ENCODE measurements at places on chromosomes 11 and 22. TPM values are rescaled to one million over a fixed set of nuclear protein-coding genes. Genes with fewer than 3 reads are reported as not detected.

DNA sequence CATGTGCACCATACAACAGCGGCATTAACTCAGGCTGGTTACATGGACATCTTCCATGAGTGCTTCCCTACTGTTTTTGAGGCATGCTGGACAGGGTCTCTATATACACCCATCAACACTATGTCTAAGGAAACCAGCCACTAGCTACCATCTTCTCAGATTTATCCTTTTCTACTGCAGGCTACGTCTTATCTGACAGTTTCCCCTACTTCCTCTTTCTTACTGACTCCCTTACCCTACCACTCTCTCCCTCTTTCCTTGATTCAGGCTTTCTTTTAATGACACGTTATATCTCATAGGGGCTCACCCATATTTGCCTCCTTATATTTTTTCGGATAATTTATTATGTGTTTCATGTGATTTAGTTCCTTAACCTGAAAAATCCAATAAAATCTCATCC lies 41.8 kb downstream of the DDI1 start:
- DNase-seq = no peak

- DNase-seq = no peak
Observed at GRCh38 chr11:69051381-69052342, 2.9 kb downstream of the TPCN2 start.

DNA sequence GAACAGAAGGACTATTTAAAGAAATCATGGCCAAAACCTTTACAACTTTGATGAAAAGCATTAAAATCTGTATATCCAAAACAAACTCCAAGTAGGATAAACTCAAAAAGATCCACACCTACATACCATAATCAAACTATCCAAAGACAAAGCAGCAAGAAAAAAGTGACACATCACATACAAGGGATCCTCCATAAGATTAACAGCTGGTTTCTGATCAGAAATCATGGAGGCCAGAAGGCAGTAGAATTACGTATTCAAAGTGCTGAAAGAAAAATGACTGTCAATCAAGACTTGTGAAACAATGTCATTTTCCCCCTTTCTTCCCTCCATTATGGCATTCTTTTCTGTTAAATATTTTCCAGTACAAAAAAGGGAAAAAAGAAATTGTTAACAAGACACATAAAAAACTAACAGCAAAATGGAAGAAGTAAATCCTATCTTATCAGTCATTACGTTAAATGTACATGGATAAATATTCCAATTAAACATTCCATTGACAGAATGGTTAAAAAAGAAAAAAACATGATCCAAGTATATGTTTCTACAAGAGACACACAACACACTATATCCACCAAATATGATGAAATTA lies 34.2 kb upstream of the ARHGAP32 start:
- no peak for DNase-seq

DNA sequence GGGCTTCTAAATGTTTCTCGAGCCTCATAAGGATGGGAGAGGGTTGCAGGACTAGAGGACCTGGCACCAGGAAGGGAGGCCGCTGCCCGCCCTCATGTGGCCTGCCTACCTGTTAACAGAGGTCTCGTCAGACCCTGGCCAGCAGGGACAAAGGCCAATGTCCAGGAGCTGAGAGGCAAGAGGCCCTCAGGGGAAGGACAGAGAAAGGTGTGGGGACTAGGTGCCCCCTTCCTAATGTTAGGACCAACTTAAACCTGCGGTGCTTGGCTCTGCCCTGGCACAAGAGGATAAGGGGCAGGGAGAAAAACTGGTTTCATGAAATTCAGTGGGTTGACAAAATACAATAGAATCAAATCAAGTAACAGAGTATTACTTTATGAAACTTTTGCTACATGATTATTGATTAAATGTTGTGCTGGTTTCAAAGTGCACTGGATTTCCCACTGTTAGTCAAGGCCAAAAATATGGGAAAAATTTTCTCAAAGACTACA lies 20.0 kb upstream of the SYT12 start:
- DNase-seq = no peak

DNA sequence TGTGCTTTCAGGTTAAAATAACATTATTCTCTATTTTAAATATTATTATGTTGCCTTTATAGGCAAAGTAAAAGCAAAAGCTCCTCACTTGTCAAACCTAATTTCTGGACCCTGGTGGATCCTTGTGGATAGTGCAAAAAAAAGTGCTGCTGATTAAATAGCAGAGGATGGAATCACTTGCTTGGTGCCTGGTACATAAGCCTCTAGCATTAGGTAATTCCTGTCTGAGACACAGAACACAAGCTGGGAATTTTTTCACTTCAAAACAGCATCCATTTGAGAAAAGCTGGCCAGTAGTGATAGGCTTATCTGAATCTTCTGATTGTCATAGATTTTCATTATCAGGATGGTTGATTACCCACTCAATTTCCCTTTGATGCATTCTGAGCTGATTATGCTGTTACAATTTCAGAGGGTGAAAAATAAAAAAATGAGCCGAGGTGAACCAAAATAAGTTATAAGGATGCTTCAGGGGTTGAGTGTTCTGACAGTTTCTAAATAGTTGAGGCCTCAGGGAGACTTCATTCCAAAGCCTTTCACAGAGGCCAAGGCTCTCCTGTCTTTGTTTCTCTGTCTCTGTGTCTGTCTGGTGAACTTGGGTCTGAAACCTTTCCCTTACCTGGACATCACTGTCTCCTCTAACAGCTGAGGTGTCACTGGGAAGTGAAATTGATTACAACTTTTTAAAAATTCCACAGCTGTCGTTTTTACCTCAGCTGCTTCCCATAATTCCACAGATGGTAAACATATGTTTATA lies 242.9 kb downstream of the NELL1 start:
- DNase-seq = no peak

- DNase-seq = no peak
Observed at GRCh38 chr11:124788521-124788920, 11.7 kb downstream of the MSANTD2 start.

DNA sequence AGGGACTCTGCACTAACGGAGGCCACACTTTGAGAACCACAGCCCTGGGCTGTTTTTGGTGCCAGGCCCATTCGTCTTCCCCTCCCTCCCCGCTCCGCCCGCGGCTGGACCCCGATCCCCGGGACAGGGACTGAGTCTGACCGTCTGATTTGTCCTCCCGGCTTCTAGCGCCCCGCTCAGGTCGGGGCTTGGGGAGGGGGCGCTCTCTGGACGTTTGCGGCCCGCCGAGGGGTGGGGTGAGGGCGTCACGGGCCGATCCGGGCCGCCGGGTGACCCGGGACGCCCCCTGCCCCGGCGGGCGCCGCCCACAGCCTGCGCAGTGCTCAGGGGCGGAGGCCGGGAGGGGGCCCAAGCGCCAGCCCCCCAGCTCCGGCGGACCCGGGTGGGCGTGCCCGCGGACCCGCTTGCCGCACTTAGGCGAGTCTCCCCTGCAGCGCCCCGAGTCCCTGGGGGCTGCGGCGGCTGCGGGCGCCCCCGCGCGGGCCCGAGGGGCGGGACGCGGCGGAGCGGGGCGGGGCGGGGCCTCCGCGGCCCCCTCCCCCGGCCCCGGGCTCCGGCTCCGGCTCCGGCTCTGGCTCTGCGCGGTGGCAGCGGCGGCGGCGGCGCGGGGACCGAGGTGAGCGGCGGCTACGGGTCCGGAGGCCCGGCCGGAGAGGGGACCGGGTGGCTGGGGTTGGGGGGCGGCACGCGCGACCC lies 33.7 kb upstream of the PRR5 start:
- no peak for DNase-seq

DNA sequence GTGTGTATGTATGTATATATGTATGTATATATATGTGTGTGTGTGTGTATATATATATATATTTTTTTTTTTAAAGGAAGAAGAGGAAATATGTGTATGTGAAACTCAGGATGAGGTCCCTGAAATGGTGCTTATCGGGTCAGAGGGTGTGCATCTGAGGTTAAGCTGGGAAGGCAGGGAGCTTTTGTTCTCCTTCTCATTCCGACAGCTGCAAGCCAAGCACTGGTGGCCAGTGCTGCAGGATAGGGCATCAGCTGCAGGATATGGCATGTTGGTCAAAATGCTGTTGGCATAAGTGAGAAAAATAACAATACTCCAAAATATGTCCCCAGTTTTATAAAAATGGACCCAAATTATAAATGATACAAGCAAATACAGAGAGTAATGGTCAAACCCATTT lies 7.4 kb downstream of the SNRPD3 start:
- DNase-seq = no peak

- DNase-seq = no peak
Observed at GRCh38 chr11:116108161-116108560, 603.9 kb upstream of the CADM1 start.

- no peak for DNase-seq
Observed at GRCh38 chr11:27228906-27229290, 134.1 kb downstream of the CCDC34 start.

DNA sequence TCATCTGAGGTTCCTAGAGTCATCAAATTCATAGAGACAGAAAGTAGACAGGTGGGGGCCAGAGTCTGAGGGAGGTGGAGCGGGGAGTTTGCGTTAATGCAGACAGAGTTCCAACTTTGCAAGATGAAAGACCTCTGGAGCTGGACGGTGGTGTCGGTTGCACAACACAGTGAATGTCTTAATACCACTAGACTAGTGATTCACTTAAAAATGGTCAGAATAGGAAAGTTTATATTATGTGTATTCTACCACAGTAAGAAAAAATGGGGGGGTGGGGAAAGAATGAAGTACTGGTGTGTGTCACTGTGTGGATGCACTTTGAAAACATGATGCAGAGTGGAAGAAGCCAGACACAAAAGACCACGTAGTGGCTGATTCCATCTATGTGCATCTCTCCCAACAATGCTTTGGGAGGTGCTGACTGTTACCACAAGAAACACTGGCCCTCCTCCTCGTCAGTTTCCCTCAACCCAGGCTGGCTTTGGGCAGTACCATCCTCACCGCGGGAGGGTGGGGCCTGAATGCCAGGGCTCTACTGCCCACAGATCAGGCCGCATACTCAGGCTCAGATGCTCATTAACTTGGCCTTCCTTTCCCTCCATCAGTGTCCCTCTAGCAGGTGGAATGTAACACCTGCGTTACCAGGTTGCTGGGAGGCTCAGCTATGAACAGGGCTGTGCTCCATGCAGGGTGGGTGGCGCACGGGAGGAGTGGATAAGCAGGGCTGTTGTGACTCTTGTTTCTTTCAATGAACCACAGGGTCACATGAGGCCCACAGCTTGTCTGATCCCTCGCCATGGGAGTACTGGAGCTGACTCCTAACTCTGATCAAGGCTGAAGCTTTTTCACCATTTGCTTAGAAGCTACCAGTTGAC lies 297.0 kb downstream of the CTTN start:
- no peak for DNase-seq

- DNase-seq = no peak
Observed at GRCh38 chr11:27041141-27041899, 705 bp downstream of the BBOX1 start.

DNA sequence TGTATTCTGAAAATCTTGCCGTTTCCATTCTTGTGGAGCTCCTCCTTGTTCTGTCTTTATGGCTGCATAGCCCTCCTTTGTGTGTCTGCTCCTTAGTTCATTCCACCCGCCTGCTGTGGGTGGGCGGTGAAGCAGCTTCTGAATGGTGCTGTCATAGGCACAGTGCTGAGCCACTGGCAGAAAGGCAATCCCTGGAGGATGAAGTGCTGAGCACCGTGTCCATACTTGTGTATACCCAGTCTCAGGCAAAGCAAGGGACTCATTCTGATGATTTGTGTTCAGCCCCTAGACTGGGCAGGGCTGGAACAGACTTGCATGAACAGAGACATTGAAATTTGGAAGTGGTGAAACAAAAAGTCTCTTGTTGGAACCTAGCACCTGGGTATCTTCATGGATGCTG lies 134.9 kb downstream of the MYO18B start:
- no peak for DNase-seq

- DNase-seq = no peak
Observed at GRCh38 chr22:33303099-33303498, 244.9 kb upstream of the SYN3 start.

DNA sequence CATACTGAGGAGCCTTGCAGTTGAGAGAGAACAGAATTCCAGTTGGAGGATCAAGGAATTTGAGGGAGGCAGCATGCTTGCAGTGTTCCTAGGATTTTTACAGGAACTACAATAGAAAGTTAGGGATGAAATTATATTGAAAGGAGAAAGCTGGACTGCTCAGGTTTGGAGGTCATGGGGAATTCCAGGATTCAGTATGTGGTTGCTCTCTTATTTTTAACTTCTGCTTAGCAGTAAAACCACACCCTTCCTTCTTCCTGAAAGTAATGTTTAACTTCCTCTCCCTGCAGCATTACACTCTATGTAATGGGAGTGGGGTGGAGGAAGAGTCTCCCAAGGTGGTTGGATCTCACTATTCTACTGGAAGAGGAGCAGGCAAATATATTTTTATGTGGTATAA lies 31.3 kb downstream of the CTNND1 start:
- DNase-seq = no peak

DNA sequence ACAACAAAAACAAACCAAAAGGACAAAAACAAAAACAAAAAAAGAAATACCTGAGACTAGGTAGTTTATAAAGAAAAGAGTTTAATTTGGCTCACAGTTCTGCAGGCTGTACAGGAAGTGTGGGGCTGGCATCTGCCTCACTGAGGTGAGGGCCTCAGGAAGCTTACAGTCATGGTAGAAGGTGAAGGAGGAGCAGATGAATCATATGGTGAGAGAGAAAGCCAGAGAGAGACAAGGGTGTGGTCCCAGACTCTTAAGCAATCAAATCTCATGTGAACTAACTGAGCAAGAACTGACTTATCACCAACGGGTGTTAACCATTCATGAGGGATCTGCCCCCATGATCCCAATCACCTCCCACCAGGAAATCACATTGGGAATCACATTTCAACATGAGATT lies 58.8 kb upstream of the ZBED5 start:
- DNase-seq = no peak

GRCh38 chr22:21918466-21919185 lies 34.0 kb downstream of the PPM1F start:
- no peak for DNase-seq

The LDHA gene
- 724 TPM for total RNA-seq

The MRGPRX4 gene
- total RNA-seq = not detected

The DMC1 gene
- 19.0 TPM for total RNA-seq

The CADM1 gene
- 16.3 TPM for total RNA-seq

The TUB gene
- total RNA-seq = 1.9 TPM

The SCGB2A2 gene
- total RNA-seq = 1,077 TPM

The OR8D4 gene
- not detected for total RNA-seq

The RNF26 gene
- 13.3 TPM for total RNA-seq
